ENCODE measurements at places on chromosomes 11 and 22.

- DNase-seq, result no peak
These were observed 3.1 kb downstream of the SCO2 start for GRCh38 chr22:50522208-50522805.

GRCh38 chr11:92804388-92804966, 165.0 kb upstream of the MTNR1B start:
- no peak for DNase-seq

- no peak for DNase-seq
These were observed 78.2 kb downstream of the SMCO4 start for GRCh38 chr11:93464927-93465540.

DNA sequence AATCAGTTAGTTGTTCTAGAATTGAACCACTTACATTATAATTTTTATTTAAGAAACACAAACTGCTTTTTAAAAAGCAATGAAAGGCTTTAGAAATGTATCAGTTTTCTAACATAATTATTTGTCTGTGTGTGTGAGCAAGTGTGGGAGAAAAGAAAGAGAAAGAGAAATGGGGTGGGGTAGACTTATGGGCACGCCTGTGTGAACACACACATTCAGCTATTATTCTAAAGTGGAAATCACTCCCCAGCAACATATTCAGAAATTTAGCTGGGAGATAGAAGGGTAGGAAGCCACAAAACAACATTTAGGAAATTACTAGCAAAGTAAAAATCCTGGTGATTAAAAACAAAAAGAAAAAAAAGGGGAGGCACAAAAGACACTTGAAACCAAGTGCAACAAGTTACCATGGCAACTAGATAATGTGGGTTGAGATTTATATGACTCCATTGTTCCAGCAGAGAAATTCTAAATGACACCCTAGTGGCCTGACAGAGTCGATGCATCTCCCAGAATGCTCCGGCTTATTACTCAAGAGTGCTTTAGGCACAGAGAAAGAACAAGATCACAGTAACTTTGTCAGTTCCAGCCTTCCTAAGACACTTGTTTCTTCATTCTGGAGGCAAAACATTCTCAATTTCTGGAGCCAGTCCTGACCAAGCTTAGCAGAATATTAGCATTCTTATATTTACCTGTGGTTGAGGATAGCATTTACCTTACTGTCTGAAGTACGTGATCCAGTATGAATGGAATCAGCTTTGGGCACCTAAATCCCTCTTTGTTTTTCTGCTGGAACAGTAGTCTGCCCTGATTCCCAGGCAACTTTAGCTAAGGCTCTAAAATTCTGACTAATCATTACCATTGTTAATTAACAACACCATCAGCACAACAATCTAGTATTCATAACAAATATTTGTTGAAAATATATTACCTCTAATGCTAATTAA, 444.4 kb downstream of the DLG2 start:
- no peak for DNase-seq

DNA sequence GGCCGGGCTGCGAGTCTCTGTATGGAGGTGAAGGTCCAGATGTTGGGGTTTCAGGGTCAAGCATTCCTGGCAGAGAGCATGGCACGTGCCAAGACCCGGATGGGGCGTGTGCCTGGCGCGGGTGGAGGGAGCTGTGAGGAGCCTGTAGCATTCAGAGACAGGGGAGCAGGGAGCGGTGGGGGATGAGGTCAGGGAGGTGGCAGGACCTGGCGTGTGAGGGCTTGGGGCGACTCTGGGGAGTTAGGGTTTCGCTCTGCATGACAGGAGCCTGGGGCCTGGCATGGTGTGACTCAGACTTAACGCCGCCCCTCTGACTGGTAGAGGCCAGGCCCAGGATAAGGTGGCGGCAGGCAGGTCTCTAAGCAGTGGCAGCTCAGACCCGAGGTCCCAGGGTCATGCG, 103.0 kb downstream of the KCNQ1 start:
- peak; percentile 23 for DNase-seq

DNA sequence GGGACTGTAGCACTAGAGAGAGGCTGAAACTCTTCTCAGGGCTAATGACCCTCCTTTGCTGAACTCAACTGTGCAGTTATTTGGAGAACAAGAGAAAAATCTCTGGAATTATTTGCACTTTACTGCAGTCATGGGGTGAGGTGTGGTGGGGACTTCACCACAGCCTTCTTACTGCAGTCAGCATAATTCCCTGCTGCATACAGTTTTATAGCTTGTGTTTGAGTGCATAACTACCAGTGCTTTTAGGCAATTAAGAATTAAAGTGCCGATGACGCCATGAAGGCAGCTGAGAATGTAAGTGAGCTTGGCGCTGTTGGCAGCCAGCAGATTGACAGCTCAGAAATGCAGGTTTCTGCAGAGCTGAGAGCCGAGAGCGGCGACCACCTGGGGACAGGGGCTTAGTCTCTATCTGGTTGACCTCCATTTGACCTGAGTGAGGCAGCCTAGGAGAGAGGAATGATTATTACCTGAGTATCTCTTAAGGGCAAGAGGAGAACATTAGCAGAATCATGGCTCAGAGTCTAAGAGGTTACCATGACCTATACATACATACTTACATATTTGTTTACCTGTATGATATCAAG, 830.0 kb downstream of the NTM start:
- DNase-seq, result no peak

GRCh38 chr11:121563003-121563402, 110.2 kb upstream of the SORL1-AS1 start:
- no peak for DNase-seq

DNA sequence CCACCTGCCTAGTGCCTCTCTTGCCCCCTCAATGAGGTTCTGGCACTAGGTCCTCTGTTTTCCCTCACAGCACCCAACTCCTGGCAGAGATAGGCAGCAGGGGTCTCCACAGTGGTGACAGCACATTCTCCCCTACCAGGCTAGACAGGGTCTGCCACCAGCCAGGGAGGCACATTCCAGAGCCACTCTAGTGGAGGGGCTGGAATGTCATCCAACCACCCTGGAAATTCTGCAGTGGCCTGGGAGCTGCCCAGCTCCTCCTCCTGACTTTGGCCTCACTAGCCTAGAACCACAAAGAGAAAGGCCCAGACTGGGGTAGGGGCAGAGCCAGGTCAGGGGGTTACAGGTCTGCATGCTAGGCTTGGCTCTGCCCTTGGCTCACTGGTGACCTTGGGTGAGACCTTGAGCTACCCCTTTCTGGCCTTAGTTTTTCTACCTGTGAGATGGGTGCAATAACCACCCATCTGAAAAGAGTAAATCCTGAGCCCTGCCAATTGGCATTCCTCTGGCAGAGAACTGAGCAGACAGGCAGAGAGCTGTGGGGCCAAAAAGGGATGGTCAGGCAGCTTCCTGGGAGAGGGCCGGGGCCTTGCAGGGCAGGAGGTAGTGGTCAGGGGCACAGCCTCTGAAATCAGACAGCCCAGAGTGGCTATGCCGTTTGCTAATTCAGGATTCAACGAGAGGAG, 7.1 kb downstream of the P2RY2 start:
- peak; percentile 54 for DNase-seq

GRCh38 chr11:5283086-5283485, 13.3 kb upstream of the HBE1 start:
- DNase-seq, result no peak

DNA sequence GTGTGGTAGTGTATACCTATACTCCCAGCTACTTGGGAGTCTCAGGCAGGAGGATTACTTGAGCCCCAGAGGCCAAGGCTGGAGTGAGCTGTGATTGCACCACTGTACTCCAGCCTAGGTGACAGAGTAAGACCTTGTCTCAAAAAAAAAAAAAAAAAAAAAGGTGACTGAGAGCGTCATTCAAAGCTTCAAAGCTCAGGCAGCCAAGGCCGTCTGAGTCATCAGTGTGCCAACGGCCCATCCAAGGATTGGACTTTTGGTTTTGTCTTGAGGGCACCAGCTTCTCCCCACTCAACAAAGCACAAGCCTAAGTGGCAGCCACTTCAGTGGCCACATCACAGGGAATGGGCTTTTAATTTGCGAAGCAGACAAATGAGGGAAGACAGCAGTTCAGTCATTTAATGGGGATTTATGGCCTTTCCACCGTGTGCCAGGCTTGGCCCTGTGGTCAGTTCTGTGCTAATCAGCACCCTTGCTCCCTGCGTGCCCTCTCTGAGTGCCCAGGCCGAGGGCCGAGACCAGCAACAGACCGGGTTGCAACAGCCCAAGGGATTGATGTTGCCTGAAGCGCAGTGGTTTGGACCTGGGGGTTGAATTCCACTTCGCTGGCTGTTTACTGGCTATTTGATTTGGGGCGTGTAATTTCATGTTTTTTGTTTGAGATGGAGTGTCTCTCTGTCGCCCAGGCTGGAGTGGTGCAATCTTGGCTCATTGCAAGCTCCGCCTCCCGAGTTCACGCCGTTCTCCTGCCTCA, 30.2 kb upstream of the CRYBB3 start:
- peak; percentile 65 for DNase-seq

DNA sequence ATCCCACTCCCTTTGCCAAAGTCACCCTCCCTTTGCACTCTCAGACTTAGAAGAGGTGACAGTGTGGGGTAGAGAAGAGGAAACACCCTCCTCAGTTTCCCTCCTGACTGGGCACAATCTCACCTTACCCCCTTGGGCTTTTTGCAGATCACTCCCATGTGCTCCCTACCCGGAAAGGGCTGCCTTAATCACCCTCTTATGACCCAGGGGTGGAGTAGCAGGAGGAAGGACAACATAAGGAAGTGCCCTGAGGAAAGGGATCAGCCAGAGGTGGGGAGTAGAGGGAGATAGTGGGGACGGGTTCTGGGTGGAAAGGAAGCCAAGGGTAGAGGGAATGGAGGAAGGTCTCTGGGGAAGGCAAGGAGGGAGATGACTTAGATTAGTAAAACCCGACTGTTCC, 52.0 kb downstream of the NRXN2 start:
- DNase-seq, result no peak

GRCh38 chr22:22327723-22328122, 83.1 kb downstream of the VPREB1 start:
- no peak for DNase-seq

DNA sequence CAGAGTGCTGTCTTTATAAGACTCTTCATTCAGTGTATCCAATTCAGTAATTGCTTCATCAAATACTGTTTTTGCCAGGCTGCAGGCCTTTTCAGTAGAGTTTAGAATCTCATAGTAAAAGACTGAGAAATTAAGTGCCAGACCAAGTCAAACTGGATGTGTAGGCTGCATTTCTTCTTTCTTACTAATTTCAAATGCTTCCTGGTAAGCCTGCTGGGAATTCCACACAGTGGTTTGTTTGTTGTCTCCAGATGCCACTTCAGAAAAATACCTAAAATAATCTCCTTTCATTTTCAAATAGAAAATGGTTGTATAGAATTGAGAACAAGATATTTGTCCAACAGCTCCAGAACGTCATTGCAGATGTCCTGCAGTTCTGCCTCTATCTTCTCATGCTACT, 34.7 kb downstream of the LDHAL6A start:
- no peak for DNase-seq

- DNase-seq, result no peak
These were observed 16.0 kb upstream of the FEZ1 start for GRCh38 chr11:125512106-125512505.

- no peak for DNase-seq
These were observed 66.0 kb downstream of the MYEOV start for GRCh38 chr11:69359735-69360480.

- no peak for DNase-seq
These were observed 11.9 kb upstream of the TMPRSS4 start for GRCh38 chr11:118064956-118065355.

DNA sequence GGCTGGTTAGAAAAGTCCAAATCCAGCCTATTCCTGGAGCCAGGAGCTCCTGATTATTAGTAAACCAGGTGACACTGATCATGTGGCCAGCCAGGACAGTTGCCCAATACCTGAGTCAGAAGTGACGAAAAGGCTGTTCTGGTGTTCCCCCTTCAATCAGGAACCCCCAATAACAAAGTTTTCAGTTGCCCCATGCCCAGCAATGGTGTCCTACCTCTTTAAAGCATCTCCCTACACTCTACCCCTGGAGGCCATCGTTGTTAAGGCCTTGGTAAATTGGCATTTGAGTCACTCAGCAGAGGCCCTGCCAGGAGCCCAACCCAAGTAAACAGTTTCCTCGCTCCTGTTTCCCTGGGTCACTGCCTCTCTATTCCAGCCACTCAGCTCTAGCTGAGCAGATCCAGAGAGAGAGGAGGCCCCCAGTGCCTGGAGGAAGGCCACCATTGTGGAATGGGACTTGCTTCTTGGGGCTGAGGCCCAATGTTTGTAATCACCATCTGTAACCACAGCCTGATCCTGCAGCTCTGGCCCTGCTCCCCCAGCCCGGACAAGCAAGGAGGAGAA, 25.0 kb downstream of the ARHGAP1 start:
- no peak for DNase-seq

DNA sequence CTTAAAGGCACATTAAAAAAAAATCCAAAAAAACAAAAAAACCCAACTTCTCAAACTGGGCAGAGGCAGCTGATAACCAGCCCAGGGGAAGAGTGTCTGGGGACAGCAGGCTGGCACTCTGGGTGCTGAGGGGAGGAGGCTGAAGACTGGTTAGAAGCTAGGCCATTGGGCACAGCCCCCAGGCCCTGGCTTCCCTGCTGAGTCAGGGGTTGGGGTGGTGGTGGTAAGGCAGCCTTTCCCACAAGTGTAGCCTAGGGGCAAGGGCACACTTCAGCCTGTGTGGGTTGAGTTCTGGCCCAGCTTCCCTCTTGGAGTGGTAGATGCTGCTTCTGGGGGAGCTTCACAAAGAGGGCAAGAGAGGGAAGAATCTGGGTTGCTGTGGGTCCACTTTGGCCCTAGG, 16.3 kb upstream of the ARFGAP3 start:
- no peak for DNase-seq

DNA sequence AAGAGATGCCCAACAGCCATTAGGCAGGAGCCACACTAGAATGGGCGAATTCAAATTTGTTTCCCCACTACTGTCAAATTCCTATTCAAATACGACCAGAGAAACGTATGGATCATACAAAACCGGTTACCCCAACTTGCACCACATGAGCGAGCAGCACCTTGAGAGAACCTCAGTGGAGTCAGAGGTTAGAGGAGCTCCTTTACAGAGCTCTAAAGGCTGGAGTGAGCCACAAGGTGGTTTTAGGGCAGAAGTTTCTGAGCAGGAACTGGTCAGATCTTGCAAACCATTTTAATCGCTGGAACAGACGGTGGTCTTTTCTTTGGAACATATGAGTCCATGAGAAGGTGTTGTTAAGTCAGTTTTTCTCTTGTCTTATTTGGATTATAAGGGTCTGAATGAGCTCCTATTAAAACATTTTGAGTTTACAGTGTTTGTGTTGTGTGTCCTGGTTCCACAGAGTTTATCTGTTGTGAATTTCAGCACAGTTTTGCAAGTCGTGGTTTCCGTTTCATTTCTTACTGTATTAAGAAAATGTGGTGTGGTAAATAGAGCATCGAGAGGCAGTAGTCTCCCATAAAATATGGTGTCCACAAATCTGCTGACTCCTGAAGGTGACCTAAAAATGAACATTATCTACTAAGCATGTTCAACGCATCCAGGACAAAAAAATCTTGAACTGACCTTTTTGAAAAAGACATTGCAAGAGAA, 471.7 kb downstream of the NTM start:
- no peak for DNase-seq

- peak; percentile 45 for DNase-seq
These were observed 261.9 kb upstream of the LUZP2 start for GRCh38 chr11:24234822-24235508.

DNA sequence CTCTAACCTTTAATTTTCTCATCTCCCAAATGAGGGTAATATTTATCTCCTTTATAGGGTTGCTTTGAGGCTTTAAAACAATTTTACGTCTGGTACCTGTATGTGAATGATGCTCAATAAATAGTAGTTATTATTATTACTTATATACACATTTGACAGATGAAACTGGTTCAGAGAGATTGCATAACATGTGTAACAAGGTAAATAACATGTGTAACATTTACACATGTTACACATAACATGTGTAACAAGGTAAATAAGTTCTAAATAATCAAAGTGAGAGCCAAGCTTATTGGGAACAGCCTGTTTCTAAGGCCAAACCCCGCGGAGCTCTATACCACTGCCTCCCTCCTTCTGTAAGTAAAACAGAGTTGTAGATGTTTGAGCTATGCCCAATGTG, 100.9 kb downstream of the MPPED2 start:
- no peak for DNase-seq

Data from lower lobe of right lung (tissue), 2 donors.